Thyroid gland (tissue), 4 donors: ENCODE measurements at places on chromosomes 5 and 9. TPM values are rescaled to one million over a fixed set of nuclear protein-coding genes. Genes with fewer than 3 reads are reported as not detected.

Gene PCDHA8
- 0.33 TPM for total RNA-seq

Gene HK3
- total RNA-seq, result 0.67 TPM

Gene STPG3
- not detected for total RNA-seq

Gene SPAG8
- 4.7 TPM for total RNA-seq

Gene GLRA1
- not detected for total RNA-seq

Gene TLX3
- not detected for total RNA-seq

Gene NTNG2
- total RNA-seq, result 0.56 TPM

Gene PAPPA
- total RNA-seq, result 1.0 TPM

Gene ADAMTS2
- total RNA-seq, result 16.2 TPM

Gene ADAMTS13
- 1.5 TPM for total RNA-seq

Gene KIF4B
- total RNA-seq, result not detected

Gene RASEF
- 65.5 TPM for total RNA-seq

DNA sequence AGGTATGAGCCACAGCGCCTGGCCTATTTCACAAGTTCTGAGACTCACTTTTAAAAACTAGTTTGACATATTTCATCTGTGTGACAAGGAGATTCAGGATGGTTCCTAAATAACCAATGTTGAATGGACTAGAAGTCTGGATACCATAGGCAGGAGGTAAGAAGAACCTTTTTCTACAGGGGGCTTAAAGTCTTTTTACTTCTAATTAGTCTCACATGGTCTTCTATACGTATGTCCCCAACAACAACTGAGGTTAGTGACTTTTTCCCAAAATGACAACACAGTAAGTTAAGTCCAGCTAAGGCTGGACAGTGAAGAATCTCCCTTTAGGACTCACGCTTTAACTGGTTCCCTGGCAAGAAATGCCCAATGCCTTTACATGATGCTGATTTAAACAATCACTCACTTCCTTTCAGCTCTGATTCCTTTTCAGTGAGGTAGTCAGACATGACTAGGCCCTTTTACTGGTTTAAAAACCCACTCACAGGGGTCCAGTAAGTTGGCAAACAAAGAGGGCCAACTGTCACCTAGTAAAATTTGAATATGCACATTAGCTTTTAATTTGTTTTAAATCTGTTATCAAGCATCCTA lies 12.1 kb upstream of the HAUS6 start:
- no peak for DNase-seq

- no peak for DNase-seq
Observed at GRCh38 chr5:165781738-165782137, 2276.3 kb downstream of the MAT2B start.

DNA sequence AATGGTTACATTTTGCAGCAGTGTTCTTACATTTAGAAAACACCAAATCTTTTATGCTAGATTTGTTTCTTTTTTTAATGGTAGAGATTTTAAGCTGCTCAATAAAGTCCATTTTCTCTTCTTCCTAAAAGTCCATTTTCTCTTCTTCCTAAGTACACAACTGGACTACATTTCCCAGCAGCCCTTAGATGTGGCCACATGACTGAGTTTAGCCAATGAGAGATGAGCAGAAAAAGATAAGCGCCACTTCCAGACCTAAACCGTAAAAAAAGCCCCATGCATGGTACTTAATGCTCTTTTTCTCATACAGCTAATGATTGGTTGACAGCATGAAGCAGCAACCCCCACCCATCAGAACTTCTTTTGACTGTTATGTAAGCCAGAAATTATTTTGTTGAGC lies 206.7 kb downstream of the FAM114A2 start:
- DNase-seq, result no peak

DNA sequence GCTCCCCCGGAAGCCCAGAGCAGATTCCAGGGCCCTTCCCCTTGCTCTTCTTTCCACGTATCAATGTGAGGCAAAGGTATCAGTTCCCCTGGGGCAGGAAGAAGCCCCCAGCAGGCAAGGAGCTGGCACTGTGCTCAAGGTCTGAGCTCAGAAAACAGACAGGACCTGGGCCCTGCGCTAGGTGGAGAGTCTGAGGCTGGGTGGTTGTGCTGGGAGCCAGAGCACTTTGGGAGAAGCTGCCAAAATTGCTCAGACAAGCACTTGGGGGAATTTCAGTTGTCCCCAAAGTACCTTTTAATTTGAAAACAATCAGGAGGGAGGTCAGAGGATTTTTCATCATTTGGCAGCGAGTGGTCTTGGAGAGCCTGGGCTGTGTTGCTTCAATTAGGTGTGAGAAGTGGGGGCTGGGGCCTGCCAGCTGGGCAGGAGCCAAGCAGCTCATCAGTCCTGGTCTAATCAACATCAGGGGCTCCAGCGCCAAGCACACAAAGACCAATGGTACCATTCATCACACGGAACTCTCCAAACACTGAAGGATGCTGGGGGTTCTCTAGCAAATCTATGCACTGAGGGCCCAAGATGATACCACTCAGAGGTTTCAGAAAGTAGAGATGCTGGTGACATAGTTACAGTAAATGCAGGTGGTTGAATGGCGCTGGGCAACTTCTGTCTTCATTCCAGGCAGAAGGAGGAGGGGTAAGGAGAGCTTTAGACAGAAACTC lies 176.5 kb downstream of the SNX18 start:
- DNase-seq, result peak; percentile 25

GRCh38 chr5:142432961-142433360 lies 108.1 kb upstream of the SPRY4 start:
- no peak for DNase-seq

GRCh38 chr5:6838736-6839135 lies 125.5 kb downstream of the TENT4A start:
- DNase-seq, result no peak

DNA sequence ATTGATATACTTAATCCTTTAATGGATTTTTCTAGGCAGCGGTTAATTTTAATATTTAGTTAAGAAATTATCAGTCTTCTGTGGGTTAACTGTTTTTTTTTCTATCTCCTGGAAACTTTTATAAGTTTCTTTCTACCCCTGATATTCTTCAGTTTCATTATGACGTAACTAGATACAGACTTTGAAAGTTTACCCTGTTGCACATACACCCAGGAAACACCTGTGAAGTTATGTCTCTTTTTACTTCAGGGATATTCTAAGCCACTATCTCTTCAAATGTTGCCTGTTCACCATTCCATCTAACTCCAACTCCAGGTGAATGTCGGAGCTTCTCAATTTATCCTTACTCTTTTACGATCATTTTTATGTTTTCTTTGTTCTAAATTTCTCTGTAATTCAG lies 329.0 kb downstream of the ICE1 start:
- no peak for DNase-seq

GRCh38 chr9:14323985-14324650 lies 10.2 kb upstream of the NFIB start:
- no peak for DNase-seq

GRCh38 chr5:174384509-174384947 lies 339.0 kb downstream of the NSG2 start:
- DNase-seq, result no peak

GRCh38 chr5:122183098-122183787 lies 53.9 kb downstream of the ZNF474 start:
- peak; percentile 96 for DNase-seq

GRCh38 chr5:168946363-168946762 lies 354.6 kb downstream of the SLIT3 start:
- DNase-seq, result no peak

GRCh38 chr5:110807169-110807568 lies 68.4 kb downstream of the SLC25A46 start:
- DNase-seq, result no peak

- no peak for DNase-seq
Observed at GRCh38 chr5:176796411-176796810, 13.9 kb upstream of the UNC5A start.

GRCh38 chr9:123795336-123795735 lies 134.6 kb downstream of the DENND1A start:
- no peak for DNase-seq

- no peak for DNase-seq
Observed at GRCh38 chr5:119820016-119820415, 190.7 kb downstream of the FAM170A start.

DNA sequence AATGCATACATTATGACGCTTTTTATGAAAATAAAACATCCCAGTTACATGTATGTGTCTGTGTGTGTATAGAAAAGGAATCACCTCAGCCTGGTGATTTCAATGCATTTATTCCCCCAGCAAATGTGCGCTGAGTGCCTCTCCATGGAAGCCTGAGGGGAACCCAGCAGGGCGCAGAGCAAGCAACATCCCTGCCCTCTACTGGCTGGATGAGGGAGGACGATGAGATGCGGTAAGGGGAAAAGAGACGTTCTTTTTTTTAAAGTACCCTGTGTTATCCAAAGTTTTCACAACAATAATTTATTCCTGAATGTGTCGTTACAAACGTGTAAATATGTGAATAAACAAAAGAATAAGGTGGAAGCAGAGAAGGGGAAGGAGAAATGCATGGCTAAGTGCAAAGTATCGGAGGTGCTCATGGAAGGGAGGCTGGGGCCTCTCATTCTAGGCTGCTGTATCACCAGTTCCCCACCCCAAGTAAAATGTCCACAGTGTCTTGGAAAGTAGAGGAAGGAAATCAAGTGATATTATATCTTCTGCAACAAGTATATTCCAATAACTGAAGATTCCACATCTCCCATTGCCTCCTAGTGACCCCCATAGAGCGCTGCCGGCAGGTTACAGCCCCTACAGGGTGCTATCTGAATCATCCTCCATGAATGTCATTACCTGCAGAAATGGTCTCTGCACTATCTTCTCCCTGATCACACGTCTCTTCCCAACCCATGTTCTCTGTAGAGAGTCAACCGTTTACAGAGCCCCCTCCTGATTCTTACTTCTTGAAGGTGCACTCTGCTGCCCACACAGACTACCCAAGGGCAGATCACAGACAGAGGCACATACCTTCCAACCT lies 13.0 kb upstream of the ABLIM3 start:
- DNase-seq, result peak; percentile 8

DNA sequence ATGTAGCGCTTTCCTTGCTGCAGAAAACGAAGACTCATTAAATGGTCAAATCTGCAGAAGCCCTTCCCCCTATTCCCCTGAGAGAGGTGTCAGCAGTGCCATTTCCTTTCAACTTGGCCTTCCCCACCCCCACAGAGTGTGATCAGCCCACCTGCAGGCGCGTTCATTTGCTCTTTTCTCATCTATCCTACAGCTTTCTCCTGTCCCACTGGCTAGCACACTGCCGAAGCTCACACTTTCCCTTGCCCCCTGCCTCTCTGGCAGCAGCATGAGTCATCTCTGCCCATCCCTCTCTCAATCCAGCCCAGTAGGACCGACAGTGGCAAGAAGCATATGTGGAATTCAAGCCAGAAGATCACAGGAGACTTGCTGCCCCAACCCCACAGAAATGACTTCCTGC lies 213.8 kb downstream of the FAM114A2 start:
- no peak for DNase-seq

- no peak for DNase-seq
Observed at GRCh38 chr5:79961716-79962574, 29.1 kb downstream of the MTX3 start.

DNA sequence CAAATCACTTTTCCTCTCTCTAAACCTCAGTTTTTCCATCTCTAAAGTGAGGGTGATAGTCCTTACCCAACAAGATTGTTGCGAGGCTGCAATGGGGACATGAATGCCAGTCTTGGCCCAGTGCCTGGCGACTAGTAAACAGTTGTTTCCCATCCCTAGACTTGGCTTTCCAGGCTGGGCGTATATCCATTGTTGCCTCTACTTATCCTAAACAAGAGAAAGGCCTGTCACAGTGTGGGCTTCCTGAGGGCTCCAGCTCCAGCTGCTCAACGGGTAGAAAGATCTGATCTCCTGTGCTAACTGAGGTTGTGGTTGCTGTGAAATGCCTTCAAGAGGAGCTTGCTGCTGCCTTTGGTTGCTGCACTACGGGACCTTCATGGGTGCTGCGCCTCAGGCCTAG lies 142.0 kb downstream of the NSG2 start:
- no peak for DNase-seq

- DNase-seq, result no peak
Observed at GRCh38 chr5:72160959-72161358, 53.7 kb downstream of the MAP1B start.

DNA sequence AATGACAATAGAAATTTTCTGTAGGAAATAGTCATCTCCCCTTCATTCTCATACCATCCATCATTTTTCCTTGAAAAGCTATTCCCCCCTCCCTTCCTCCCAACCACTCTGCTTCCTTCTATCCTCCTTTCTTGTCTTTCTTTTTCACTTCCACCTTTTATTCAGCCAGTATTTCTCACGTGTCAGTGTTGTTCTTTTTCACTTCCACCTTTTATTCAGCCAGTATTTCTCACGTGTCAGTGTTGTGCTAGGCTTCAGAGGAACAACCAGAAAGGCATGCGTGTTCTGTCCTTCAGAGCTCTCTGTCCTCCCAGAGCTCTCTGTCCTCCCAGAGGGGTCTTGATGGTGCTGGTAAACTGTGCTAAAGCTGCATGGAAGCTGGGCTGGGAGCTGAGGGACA lies 419.6 kb downstream of the GADD45G start:
- no peak for DNase-seq

- DNase-seq, result no peak
Observed at GRCh38 chr9:15243081-15243480, 63.9 kb downstream of the TTC39B start.

DNA sequence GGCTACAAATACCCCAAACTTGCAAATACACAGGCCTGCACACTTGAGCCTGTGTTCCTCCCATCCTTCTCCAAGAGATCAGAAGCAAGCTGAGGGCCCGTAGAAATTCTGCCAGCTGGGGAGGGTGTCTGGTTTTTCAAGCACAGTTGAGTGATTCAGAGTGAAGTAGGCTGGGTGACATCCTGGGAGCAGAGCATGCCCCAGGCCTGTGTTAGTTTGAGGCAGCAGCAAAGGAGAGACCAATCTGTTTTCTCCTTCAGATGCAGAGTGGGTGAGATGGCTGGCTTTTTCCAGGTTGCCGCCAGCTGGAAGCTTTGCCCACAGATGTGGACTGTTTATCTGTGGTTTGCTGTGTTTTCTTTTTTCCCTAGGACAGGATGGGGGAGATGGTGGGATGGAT lies 63.1 kb downstream of the RCL1 start:
- DNase-seq, result peak; percentile 73

GRCh38 chr9:115369322-115369957 lies 251.5 kb upstream of the TNC start:
- DNase-seq, result no peak

- no peak for DNase-seq
Observed at GRCh38 chr5:100623719-100624118, 88.5 kb downstream of the FAM174A start.
